ENCODE measurements at places on chromosomes 5 and 9.

DNA sequence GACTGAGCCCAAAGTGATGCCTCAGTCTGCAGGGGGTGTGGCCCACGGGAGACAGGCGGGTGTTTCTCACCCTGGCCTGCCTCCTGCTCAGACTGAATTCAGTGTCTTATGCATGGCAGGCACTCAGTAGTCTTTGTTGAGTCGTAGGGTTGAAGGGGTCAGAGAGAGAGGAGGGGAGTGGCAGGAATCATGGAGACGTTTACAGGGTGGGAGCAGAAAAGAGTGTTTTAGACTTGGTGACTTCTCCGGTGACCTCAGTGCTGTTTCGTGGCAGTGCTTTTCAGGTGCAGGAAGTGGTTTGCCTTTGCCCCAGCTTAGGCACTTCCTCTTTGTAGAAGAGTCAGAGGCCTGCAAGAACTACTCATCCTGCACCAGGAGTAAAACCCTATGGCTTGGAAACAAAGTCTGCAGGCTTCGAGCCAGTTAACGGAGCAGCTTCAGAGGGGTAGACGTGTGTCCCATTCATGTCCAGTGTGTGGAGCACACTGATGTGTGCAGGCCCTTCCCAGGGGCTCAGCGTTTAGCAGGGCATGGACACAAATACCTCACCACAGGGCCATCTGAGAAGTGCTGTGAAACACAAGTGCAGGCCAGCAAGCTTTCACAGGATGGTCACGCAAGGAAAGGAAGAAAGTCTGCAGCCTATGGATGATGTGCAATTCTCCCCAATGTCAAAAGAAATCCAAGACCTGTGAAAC, 24.5 kb upstream of the SEMA4D start:
- no peak for DNase-seq

DNA sequence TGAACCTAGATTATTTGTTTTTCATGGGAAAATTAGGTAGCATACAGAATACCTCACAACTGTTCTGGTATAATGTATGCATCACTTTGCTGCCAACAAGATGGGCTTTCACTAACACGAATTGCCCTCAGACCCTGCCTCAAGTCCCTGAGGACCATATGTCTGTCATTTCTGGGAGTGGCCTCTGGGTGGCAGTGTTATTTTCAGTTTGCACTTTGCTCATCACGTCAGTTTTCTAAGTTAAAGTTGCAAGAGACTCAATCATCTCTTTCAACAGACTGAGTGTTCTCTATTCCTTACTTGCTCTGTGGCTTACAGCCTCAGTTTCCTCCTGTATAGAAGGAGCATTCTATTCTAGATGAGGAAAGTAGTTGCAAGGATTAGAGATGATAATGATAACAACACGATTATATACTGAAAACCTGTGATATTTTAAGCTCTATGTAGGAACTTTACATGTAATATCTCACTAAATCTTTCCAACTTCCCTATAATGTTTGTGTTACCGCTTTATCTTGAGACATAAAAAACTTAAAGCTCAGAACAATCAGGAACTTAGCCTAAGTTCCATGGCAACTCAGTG, 55.7 kb downstream of the TSSK1B start:
- peak; percentile 4 for DNase-seq

DNA sequence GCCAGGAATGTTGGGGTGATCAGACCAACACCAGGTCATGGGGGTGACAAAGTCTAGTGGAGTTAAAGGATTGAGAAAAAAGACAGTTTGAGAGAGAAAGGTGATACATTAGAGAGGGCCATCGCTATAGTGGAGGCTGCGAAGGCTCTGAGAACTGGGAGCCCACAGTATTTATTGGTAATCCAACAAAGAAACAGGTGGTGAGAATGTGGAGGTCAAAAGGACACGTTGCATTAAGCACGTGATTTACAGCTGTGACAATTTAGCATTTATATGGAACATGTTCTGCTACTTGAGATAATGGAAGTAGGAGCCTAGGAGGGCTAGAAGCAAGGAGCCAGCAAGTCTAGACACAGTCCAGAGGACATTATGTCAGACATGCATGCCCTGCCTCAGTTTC, 2086.5 kb upstream of the C9orf72 start:
- DNase-seq, result no peak

- no peak for DNase-seq
Observed at GRCh38 chr9:115204904-115205453, 87.0 kb upstream of the TNC start.

GRCh38 chr5:1799110-1799601, 481 bp downstream of the MRPL36 start:
- DNase-seq, result no peak

DNA sequence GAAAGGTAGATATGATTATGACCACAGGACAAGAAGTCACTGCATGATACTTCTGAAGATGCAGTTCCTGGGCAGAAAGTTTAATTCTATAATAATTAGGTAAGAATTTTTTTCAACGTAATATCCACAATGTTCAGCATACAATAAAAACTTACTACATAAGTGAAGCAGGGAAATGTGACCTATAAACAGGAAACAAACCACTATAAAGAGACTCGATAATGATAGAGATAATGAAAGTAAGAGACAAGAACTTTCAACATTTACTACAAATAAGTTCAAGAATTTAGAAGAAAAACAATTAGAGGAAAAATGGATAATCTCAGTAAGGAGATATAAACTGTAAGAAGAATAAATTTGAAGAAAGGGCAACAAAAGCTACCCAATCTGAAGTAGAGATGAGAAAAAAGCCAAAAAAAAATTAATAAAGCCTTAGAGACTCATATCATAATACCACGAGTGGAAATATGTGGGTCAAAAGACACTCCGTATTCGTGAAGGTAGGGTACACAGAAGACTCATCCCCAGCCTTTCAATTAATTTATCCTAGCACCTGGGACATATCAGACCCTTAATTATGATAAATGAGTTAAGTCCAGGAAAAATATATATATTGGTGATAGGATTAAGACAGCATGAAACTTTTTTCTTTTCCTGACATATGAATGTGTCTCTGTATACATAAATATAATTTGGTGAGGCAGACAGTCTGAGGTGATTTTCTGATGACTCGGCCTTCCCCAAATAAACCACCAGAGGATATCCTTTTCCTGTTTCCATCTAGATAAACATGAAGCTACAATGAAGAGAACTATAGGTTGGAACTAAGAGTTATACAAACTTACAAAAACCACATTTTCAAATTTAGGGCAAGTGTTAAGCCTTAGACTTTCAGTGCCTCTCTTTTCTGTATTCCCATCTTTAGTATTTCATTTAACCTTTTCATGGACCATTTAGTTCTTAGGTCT, 120.4 kb downstream of the RAPGEF6 start:
- DNase-seq, result no peak

GRCh38 chr9:96080364-96080763, 204.9 kb downstream of the ERCC6L2 start:
- DNase-seq, result no peak

DNA sequence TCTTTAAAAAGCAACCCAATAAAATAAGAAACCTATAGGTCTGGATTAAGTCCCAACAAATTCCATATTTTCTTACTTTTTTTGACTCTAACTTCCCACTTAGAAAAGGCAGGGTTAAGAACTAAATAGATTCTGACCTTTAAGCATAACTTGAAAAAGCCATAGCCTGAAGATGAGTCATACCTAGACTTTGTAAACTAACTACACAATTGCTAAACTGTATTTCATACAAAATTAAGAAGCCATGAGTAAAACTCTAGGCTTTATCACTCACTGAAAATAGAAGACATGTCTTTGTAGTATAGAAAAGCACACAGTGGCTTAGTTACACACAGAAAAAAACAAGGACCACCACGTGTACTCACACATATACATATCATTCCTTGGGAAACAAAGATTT, 51.5 kb downstream of the MLLT3 start:
- DNase-seq, result no peak

DNA sequence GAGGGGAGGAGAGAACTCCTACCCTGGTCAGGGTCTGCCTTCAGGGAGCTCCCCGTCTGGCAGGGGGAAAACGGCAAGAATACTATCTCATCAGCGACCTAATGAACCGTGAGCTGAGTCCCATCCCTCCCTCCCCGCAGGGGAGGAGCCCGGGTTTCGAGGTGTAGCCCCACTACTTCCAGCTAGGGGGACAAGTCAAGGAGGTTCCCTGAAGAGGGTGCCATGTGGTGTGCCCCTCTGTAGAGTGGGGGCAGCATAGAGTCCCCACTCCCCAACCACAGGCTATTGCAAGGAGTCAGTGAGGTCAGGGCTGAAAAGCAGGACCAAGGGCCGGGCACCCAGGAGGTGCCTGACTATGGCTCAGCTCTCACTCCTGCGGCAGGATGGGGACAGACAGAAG, 50.9 kb upstream of the RXRA start:
- DNase-seq, result no peak
